Activated naive CD4-positive, alpha-beta T cell treated with anti-CD3 and anti-CD28 coated beads, Interleukin-2, amount 10 ng/mL, durations not matched to agents 7 days and 5 days (primary cell): ENCODE measurements at places on chromosomes 4 and X.
A peak's percentile ranks its signal among the peaks of the same experiment; 100 is the strongest.

GRCh38 chr4:68342134-68342533 lies 7.8 kb downstream of the YTHDC1 start:
- no peak for DNase-seq

DNA sequence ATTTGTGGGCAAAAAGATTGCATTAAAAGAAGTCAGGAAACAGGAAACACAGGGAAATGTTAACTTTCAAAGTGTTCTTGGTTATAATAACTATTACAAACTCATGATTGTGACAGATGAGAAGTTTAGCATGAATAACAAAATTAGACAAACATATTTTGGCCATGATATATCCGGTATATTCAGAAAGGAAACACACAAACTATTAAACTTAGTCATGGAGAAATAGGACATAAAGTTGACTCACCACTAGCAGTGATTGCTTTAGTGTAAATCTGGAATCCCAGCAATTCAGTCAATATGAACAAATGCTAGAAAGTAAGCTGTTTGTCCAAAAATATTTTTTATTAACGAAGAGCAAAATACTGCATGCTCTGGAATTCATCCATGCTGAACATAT lies 1299.9 kb downstream of the C4orf33 start:
- DNase-seq = no peak

DNA sequence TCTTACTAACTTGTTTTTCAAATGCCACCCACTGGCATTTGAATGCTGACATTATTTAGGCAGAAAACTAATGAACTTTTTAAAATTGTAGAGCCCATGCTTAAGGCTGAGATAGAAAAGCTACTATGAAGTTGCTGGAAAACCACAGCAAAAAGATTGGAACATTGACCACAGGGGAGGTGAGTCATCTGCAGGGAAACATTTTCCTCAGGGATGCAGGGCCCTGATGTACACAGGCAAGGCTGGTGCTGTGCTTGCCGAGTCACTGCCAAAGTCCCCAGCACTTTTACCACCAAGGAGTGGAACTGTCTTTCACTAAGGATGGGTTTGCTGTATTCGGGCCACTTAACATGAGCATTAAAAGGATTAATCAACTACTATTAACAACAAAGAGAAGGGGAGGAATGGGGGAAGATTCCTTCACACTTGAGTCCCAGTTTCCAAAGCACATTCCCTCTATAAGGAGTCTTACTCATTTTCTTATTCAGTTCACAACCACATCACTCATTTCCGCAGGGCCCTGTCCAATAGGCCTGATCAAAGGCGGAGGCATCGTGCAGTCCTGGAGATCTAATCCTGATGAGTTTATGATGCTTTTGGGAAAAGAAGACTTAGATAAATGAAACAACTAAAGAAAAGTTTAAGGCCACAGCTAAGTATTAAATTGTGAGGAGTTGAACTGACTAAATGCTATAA lies 202.9 kb upstream of the NPY2R start:
- DNase-seq = no peak

DNA sequence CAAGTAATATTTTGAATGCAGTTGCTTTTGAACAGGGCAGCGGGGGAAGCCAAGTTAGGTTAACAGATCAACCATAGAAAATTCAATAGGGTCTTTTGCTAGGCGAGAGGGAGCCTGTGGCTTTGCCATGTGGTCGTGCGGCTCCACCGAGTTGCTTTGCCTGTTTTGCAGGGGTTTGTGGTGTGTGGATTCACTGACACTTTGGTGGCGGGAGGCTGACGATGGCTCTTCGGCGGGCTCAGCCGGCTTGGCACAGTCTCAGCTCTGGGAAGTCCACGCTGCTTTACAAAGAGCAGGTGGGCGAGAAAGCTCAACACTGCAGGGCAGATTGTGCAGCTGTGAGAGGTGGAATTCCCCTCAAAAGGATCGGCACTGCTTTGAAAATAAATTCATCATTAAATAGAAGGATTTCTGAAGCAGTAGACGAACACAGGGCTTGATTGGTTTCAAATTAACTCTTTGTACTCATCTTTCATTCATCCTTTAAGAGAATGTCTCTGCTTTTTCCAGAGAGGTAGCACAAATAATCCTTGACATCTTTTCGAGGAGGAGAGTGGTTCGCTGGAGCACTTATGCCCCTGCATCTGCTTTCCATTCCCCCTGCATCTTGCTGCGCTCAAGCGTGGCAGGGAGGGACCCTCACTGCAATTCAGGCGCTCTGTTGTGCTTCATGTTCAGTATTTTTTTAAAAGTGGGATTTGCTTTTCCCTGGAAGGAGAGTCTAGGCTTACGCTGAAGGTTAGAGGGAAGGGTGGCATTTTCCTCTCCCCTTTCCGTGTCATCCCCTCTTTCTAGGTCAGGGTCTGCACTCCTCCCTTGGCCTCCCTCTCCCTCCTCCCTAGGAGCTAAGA lies 201.8 kb upstream of the LEF1 start:
- no peak for DNase-seq

DNA sequence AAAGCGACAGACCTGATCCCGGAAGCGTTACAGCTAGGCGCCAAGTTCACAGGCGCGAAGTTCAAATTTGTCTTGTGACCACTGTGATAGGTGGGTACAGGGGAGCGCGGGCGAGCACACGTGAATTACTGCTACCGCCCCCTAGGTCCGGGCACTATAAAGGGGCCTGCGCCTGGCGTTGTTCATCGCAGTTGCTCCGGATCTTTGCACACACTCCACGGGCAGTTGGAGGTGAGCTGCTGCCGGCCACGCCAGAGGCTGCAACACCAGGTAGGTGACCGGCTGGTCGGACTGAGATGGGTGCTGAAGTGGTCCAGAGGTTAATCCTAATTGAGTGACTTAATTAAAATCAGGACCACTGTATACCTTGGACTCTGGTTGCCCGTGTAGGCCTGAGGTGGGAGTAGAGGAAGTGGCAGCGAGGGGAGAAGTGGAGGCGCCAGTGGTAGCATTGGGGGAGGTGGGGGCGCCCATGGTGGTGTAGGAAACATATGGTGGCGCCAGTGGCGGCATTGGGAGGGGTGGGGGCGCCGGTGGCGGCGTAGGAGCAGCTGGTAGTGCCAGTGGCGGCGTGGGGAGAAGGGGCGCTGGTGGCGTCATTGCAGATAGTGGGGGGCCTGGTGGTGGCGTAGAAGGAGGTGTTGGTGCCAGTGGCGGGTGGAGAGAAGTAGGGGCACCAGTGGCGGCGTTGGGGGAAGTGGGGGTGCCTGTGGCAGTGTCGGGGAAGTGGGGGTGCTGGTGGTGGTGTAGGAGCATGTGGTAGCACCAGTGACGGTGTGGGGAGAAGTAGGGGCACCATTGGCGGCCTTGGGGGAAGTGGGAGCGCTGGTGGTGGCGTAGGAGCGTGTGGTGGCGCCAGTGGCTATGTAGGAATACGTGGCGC lies at the start of gene GCNA:
Gene GCNA (plus strand): TSS at position 185 of the 883 bp plus-strand sequence. CDS start 2,385 bp downstream, outside the sequence.
- DNase-seq = no peak

- DNase-seq = no peak
Observed at GRCh38 chr4:30555775-30556174, 164.4 kb upstream of the PCDH7 start.

- DNase-seq = no peak
Observed at GRCh38 chrX:70774223-70774622, 134.3 kb downstream of the TEX11 start.

- no peak for DNase-seq
Observed at GRCh38 chr4:25856756-25857155, 6.0 kb downstream of the SEL1L3 start.

GRCh38 chrX:136812286-136812685 lies 31.6 kb upstream of the ARHGEF6 start:
- DNase-seq = no peak

DNA sequence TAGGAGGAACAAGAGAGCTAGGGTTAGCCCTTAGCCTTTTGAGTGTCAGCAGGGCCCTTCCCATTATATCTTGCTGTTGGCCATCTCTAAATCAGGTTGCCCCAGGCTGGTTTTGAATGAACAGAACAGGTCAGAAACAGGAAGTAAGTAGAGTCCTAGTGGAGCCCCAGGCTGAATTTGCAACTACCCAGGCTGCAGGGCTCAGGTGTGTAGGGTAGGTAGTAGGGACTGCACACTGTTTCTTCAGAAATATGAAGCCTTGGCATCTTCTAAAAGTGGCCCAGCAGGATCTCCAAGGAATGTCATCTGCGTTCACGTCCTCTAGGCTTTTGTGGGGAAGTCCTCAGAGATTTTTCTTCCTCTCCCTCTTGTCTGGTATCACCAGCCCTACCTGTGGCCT lies 90.2 kb downstream of the ADGRG4 start:
- no peak for DNase-seq

GRCh38 chr4:101730291-101731117 lies 60.0 kb upstream of the BANK1 start:
- DNase-seq = peak; percentile 63

- peak; percentile 25 for DNase-seq
Observed at GRCh38 chr4:76198411-76199237, 15.0 kb downstream of the SCARB2 start.

DNA sequence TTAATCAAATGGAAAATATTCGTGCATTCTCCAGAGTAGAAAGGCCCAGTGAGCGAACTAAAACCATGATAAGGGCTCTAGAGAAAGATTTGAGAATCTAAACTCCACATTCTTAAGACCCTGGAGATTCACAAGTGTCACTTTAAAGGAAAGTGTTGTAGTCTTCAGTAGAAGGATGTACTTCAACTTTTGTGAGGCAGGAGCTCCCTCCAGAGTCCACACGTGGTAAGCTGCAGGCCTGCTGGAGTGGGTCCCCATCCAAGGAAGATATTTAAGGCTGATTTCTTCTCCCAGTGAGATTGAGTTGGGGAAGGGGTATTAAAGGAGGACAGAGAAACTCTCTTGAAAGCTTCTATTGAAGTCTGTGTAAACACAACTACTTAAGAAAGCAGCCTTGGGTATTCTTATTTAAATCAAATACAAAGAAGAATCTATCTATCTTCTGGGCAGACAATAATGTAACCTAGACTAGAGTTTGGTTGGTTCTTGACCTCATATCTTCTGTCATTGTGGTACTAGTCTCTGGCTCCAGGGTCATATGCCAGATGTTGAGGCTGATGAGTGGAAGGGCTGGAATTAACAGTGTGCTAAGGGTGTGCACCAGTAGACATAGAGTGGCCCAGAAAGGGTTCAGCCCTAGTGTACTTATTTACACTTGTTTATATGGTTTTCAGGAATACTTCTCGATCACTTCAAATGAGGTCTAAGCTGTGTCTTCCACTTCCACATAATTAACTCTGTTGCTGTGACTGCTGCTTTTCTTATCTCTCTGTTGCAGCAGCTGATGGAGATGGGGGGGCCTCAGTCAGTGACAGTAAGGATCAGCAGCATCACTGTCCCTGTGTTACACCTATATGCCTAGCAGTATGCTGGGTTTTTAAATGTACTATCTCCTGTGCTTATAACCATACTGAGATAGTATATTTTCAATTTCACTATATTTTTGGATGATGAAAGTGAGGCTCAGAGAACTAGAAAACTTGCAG lies 76.1 kb downstream of the HMGB2 start:
- peak; percentile 69 for DNase-seq

GRCh38 chrX:3029129-3029528 lies 12.1 kb upstream of the ARSF start:
- DNase-seq = no peak

- DNase-seq = no peak
Observed at GRCh38 chrX:115345615-115346014, 56.1 kb downstream of the LUZP4 start.

- no peak for DNase-seq
Observed at GRCh38 chr4:24279911-24280375, 304.4 kb downstream of the DHX15 start.

DNA sequence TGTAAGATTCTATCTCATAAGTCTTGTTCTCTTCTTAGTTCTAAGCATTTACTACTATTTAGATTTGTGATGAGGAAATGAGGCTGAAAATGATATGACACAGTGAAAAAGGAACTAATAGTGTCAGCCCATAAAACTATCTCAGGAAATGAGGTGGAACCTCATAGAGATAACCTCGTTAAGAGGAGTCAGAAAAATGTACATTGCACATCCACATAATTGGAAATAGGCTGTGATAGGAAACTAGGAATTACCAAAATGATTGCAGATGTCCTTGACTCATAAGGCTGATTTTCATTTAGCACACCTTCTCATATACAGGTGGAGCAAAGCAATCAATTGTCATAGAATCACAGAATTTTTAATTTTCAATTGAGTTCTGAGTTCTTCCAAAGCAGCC lies 26.8 kb downstream of the ANXA10 start:
- no peak for DNase-seq

DNA sequence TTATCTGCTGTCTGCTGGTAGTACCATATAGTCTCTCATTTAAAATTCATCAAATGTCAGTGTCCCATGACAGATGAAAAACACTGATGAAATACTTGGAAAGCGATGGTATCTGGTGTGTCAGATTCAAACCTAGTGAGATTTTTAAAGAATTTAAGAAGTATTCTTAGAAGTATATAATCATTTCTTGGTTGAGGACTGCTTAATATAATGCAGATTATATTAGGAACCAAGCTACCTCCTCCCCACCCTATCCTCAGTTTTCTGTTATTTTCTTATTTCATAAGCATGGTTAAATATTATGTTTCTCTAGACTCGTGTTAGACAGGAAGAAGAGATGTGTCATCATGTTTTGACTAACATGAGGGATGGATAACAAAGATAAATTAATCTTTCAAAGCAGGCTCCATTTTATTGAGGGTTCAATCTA lies 118.5 kb downstream of the GLUD2 start:
- DNase-seq = no peak

DNA sequence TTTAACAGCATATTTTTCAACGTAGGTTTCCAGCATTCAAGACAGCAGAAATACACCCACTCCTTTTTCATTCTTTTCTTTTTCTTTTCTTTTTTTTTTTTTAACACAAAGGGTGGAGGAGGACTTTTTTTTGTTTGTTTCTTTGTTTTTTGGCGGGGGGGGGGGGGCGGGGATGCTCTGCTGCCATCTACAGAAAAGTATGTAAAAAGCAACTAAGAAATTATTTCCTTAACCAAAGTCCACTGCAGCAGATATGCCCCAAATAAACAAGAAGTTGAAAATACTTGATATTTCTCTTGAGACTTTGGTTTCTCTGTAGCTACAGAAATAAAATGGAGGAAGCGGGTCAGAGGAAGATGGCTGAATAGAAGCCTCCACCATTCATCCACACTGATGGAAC lies 63.2 kb upstream of the PBDC1 start:
- DNase-seq = no peak

DNA sequence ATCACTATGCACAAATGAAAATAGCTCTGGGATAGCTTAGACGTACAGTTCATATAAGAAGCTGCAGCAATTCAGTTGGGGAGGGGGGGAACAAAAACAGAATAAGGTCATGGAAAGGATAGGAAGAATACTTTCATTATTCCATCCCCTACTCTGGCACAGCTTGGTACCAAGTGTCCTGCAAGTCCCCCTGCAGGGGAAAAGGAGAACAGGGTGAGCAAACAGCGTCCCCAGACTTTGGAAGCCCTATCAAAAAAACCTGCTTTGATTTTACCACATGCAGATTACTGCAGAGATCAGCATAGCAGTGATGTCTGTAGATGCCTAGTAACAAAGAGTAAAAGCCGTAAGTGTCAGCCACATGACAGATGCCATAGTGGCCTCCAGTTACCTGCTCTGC lies 209.4 kb upstream of the NEIL3 start:
- no peak for DNase-seq

GRCh38 chr4:3329887-3330286 lies 37.1 kb downstream of the RGS12 start:
- DNase-seq = no peak

GRCh38 chr4:92566269-92566668 lies 262.5 kb downstream of the GRID2 start:
- DNase-seq = no peak
